CD8-positive, alpha-beta memory T cell (primary cell): ENCODE measurements at places on chromosomes 6 and 20.

GRCh38 chr6:42873313-42873712 is 6.1 kb upstream of the RPL7L1 start:
- DNase-seq = no peak

DNA sequence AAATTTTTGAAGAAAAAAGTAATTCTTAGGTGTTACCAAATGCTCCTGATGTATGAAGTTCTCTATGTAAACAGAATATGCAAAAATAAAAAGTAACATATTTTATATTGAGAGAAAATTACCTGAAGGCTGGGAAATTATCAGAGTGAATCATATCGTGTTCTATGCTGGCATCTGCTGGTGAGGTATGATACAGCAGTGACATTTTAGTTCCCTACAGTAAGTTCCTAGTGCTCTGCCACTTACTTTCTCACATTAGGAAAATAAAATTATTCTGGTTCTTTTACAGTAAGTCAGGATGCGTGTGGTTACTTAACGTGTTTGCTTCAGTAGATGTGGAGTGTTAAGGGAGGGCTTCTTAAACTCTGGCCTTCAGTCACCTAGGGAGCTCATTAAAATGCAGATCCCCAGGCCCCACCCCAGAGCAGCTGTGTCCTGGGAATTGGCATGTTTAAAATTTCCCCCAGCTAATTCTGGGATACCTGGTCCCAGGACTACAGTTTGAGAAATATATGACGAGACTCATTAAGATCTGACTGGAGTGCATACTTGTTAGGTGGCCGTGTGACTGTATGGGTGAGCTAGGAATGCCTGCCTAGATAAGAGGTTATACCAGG is 3.2 kb downstream of the ACTR5 start:
- DNase-seq = no peak

DNA sequence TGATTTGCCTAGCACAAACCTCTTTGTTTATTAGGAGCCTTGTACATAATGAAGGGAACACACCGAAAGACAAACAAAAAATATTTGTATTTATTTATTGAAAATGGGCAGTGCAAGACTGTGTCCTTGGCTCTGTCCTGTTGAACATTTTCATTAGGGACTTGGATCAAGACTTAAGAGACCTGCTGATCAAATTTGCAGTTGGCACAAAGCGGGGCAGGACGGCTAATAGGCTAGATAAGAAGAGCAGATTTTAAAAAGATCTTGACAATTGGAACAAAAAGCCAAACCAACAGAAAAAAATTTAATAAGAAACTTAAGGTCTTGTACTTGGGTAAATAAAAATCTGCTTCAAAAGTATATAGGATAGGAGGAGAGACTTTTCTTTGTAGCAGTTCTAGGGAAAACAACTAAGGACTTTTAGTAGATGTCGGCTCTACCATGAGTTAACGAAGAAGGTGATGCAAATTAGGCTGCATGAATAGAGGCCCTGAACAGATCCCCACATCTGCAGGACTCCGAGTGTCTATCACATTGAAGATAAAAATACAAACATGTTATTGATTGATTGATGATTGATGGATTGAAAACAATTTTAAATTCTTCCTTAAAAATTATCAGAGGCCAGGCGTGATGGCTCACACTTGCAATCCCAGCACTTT is 124.1 kb upstream of the SPACA1 start:
- DNase-seq = no peak

- no peak for DNase-seq
These were observed 24.7 kb downstream of the TTLL9 start for GRCh38 chr20:31894980-31895675.

GRCh38 chr6:111306104-111306888 is 176.7 kb downstream of the REV3L start:
- DNase-seq = no peak

DNA sequence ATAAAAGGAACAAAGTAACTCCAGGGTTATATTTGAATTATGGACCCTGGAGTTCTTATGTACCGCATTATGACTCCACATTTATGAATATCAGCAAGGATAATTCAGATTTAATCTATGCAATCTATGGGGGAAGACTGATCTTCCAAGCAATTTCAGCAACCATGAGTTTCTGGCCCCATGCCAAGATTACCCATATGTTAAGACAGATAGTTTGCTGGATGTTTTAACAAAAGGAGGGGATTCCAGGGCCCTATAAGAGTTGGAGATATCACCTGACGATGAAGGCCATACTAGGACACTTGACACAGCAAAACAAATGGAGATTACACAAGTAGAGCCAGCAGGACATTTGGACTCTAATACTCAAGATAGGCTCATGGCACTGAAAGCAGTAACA is 45.9 kb upstream of the PLN start:
- DNase-seq = no peak

GRCh38 chr6:157164972-157165371 is 158.3 kb downstream of the TMEM242 start:
- no peak for DNase-seq

- no peak for DNase-seq
These were observed 149.1 kb upstream of the AGPAT4 start for GRCh38 chr6:161422710-161423680.

- DNase-seq = no peak
These were observed 123.4 kb upstream of the TFAP2D start for GRCh38 chr6:50589751-50590470.

- no peak for DNase-seq
These were observed 3.5 kb downstream of the MMP24OS start for GRCh38 chr20:35274172-35275092.

DNA sequence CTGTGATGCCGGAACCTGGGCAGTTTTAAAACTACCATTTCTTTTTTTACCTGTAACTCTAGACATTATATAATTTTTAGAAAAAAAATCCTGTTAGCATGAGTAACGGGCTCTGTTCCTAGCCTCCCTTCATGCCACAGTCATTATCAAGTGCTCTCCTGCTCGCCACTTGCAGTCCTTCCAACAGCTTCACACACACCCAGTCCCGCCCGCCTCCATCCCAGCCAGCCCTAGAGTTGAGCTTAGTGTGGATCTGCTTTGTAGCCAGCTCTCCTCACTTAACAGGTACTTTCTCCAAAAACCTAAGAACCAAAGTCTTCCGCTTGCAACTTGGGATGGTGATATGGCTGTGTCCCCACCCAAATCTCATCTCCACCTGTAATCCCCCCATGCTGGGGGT is 51.5 kb downstream of the EZR start:
- no peak for DNase-seq

GRCh38 chr6:3341467-3341866 is 82.7 kb downstream of the PSMG4 start:
- DNase-seq = no peak

GRCh38 chr6:43972913-43973300 is 154.3 kb downstream of the MRPL14 start:
- no peak for DNase-seq

DNA sequence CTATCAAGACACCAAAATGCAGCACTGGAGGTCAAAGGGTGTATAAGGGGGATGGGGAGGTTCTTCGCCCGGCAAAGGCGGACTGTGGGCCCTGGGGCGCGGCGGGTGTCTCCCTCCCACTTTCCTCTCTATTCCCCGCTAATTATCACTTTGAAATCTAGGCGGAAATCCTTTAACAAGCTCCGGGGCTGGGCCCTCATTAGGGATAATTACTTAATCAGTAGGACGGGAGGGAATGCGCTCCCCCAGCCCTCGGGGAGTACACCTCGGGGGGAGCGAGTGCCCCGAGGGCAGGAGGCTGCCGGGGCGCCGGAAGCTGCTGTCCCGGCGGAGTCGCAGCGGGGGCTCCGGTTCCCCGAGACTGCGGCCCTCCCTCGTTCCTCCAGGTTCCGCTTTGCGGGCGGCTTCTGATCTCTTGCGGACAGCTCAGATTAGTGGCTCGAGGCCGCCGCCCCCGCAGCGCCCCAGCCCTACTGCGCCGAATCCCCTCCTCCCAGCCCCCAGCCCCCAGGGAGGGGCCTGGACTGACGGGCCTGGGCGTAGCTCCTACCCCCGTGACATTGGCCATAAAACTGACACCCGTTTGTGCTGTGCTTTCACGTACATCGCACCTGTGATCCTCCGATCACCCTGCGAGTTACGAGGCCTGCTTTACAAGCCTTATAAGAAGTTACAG is 14.7 kb downstream of the MUCL3 start:
- DNase-seq = peak; percentile 58

GRCh38 chr20:25199473-25200260 is 4.2 kb downstream of the ENTPD6 start:
- no peak for DNase-seq

GRCh38 chr6:159267165-159267564 is 98.0 kb downstream of the FNDC1 start:
- DNase-seq = no peak
